ENCODE measurements at places on chromosomes 4 and X.

DNA sequence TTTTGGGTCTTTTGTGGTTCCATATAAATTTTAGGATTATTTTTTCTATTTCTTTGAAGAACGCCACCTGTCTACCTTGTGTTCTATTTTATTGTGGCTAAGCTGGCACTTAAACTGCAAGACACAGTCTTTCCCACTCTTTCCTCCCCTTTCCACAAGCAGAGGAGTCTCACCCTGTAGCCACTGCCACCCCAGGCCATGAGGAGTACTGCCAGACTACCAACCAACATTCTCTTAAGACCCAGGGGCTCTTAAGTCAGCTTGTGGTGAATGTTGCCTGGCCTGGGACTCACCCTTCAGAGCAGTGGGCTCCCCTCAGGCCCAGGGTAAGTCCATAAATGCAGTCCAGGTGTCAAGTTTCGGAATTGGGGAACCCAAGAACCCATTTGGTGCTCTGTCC lies 58.0 kb upstream of the FMR1 start:
- DNase-seq = no peak

GRCh38 chr4:131644619-131645018 lies 1504.5 kb upstream of the PCDH10 start:
- peak; percentile 25 for DNase-seq

DNA sequence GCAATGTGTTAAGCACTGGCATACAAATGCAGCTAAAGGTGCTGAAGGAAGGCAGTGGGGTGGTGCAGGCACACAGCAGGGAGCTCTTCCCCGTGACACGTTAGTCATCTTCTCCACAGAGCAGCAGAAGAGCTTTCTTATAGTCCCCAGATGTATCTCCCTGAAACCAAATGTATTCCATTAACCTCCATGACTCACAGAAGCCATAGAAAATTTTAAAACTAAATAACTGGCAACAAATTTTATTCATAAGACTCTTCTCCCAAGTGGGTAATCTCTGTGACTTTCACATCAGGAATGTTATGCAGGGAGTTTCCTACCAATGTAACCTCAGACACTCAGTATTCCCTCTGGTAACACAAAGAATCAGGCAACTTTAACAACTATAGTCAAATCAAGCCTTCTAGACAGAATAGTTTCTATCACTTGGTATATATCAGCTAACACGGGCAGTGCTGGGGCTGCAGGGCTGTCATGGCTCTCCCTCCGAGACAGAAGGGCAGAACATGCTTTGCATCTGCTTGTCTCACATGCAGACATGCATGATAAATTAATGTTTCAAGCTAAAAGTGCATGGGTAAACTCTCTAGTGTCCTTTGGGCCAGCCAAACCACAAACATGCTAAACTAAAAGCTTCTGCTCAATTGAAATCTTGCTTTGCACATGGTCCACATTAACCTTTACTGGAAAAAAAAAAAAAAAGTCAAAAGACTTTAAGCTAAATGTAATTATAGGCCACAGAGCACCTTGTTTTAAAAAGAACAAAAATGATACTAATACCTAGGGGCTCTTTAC lies 28.2 kb downstream of the ANXA5 start:
- DNase-seq = no peak

DNA sequence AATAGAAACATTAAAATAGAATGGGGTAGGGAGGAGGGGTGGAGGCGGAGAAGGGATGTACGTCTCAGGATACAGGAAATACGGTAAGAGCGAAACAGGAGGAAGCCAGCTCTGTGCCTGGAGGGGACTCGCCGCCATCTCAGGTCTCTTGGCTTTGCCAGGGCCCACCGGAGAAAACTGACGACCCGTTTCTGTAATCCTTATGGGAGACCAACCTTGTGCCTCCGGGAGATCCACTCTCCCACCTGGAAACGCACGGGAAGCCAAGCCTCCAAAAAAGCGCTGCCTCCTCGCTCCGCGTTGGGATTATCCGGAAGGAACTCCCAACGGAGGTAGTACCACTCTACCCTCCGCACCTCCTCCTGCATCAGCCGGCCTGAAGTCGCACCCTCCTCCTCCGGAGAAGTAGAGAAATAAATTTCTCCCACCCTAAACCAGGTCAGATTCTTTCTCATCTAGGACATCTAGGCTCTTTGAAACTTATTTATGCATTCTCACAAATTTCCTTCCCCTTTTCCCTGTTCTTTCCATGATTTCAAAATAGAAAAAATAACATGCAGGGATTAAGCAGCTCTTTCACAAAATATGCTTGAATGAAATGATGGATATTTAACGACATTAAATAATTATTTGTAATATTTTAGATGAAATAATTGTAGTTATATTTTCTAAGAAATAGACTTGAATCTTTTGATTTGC lies at the start of gene NBDY:
TSS of gene NBDY (plus strand) at position 92 of the 699 bp plus-strand sequence. CDS start at position 203, 111 bp downstream.
- no peak for DNase-seq

DNA sequence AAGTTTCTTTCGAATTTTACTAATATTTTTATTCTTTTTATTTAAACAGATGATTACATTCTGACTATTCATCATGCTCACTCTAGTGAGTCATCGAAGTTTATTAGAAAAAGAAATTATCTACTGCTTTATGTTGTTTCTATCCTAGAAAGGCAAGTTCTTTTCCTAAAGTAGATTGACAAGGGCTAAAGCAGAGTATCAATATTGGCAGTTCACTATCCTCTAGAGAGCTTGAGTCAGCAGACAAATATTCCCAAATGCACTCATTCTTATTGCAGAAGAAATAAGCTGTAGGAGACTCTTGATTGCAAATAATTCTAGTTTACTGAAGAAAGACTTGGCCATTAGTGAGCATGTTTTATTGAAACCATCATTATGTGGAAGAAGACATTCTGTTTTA lies 911.8 kb downstream of the CENPC start:
- no peak for DNase-seq

- no peak for DNase-seq
Measured at GRCh38 chr4:22787753-22788375, 95.1 kb downstream of the GBA3 start.

DNA sequence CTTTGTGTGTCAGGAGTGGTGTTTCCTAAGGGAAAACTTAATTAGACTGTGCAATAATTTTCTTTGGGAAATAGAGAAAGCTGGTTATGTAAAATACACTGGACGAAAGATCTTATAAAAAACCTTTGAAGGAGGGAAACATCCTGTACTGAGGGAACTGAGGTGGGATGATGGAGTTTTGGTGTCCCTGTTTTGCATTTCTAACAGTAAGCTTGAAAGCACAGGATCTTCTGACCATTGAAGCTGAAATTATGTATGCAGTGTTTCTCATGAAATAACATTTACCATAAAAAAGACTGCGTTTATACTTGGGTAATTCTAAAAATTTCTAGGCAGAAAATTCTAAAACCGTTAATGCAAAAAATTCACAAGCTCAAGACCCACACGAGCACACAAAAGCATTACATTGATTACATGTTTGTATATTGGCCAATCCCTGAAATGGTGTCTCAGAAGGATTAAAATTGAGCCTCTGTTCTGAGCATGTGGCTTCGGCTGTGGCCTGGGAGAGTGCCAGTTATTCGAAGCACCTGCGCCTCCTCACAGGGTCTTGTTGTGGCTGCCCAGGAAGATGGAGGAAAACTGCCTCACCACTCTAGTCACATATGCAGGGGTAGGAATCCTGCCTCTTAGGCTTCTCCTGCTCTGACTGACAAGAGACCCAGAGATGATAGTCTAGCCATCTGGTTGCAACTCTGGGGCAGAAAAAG lies 49.5 kb downstream of the JADE3 start:
- no peak for DNase-seq

GRCh38 chr4:185332575-185333464 lies 62.9 kb downstream of the LRP2BP start:
- no peak for DNase-seq

- peak; percentile 18 for DNase-seq
Measured at GRCh38 chr4:182124359-182124758, 118.8 kb upstream of the TENM3 start.

DNA sequence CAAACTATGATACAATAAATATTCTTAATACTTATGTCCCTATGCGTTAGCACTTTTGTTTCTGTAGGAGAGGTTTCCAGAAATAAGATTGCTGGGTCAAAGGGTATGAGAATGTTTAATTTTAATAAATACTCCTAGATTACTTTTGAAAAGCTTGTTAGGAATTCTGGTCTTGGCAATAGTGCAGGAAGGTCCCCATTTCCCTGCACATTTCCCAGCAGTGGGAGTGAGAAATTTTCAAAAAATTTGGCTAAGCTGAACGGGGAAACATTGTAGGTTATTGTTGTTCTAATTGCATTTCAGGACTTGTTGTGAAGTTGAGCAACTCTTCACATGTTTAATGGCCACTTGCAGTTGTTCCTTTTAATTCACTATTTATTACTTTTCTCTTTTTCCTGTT lies 27.1 kb downstream of the IGFBP7 start:
- DNase-seq = no peak

DNA sequence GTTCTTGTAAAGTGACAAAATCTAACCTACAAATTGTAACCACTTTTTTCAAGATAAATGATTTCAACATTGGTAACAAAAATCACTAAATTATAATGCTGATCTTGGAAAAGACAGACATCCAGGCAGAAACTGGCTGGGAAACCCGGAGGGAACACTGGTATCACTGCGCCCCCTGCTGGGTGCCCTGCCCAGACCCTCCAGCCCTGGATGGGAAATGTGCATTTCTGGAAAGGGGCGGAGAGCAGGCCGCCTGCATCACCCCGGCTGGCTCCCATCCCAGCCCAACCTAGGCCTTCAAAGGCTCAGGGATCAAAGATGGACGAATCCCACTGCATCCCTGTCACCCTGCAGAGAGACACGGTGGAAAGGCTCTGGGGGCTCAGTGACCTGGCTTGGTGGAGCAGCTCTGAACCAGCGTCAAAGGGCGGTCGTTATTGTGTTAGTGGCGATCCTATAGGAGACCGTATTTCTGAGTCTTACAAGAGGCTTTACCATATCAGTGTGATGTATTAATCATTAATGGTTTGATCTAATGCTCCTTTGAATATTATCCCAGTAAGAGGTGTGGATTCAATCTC lies 37.3 kb downstream of the ACOX3 start:
- peak; percentile 78 for DNase-seq

DNA sequence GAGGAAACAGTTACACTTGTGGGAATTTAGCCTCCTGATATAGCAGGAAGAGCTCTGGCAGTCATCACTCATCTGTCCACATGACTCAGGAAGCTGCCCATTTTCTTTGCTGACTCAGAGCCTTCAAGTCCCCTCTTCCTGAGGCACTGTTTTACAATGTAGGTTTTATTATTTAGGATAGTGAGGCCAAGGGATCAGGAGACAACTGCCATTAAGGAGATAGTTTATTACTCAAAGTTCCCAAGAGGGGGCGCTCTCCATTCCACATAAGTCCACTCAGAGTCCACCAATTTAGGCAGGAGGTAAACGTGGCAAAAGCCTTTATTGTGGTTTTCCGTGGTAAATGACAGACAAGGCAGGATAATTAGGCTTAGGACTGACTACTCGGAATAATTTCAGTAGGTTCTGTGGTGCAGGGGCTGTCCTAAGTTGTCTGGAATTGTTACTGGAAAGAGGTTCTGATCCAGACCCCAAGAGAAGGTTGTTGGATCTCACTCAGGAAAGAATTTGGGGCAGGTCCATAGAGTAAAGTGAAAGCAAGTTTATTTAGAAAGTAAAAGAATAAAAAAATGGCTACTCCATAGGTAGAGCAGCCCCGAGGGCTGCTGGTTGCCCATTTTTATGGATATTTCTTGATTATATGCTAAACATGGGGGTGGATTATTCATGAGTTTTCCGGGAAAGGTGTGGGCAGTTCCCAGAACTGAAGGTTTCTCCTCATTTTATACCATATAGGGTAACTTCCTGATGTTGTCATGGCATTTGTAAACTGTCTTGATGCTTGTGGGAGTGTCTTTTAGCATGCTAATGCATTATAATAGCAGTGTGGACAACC lies 96.0 kb upstream of the RAB40AL start:
- no peak for DNase-seq

DNA sequence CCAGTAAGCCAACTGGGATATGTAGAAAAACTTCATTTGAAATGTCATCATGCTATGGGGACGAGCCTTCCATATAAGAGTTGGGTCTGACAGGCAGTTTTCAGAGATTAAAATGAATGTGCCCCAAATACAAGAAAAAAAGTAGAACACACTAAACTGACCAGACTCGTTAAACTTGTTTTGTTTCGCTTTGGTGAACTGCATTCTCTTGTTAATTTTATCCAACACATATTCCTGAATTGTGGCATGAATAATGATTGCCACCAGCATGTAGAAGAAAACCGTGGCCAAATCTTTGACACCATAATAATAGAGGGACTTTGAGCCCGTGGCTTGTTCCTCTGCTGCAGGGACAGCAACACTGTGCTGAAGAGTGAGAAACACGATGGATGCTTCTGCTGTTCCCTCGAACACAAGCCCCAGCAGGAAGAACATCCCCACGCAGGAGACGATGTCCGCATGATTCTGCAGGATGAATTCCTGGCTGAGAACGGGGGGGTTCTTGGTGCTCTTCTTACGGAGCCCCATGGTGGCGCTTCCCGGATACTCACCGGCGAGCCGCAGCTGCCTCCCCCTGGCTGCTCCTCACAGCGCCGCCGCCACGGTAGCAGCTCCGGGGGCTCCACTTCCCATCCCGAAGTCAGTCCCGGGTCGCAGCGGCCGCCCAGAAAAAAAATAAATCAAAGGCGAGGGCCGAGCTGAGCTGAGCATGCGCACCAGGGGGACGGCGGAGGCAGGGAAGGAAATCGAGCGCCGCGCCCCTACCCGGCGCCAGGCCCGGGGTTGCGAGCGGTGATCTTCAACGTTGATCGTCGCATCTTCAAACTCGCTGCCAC lies at the start of gene TRAM1L1:
TSS of gene TRAM1L1 (minus strand) at position 711 of the 836 bp plus-strand sequence. CDS start at position 528, 183 bp downstream.
- peak; percentile 53 for DNase-seq

- DNase-seq = no peak
Measured at GRCh38 chr4:15100994-15101695, 98.9 kb downstream of the CPEB2 start.

- no peak for DNase-seq
Measured at GRCh38 chr4:104352211-104352610, 142.5 kb downstream of the CXXC4 start.

- DNase-seq = no peak
Measured at GRCh38 chrX:19761554-19762295, 125.7 kb downstream of the SH3KBP1 start.

DNA sequence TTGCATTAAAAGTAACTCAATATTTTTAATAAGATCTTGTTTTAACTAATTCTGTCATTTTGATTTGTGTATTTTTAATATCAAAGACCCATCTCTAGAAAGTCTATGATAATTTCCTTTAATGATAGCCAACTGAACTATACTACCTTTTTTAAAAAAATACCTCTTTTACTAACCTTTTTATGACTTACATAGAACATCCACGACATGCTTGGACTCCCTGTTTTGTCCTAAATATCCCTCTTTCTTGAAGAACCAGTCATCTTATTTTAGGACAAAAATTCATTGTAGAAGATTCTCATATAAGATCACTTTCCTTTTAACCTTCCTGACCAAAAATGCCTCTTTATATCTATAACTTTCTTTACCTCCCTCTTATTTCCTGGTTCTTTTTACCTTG lies 76.8 kb upstream of the GC start:
- DNase-seq = no peak

- DNase-seq = no peak
Measured at GRCh38 chrX:64456828-64457227, 61.6 kb upstream of the MTMR8 start.

- no peak for DNase-seq
Measured at GRCh38 chrX:17544821-17545220, 169.8 kb downstream of the NHS start.

All from RWPE1 (cell line).